Spinal cord (tissue), 10 donors: ENCODE measurements at places on chromosomes 11 and 22. TPM values are rescaled to one million over a fixed set of nuclear protein-coding genes. Genes with fewer than 3 reads are reported as not detected.

Gene TRIM48
- not detected for total RNA-seq

Gene PANX3
- 0.11 TPM for total RNA-seq

Gene SCGB1A1
- not detected for total RNA-seq

Gene RIMBP3C
- total RNA-seq, result 0.39 TPM

Gene NXPE1
- total RNA-seq, result not detected

Gene KDM4D
- total RNA-seq, result 2.3 TPM

Gene SLC22A6
- total RNA-seq, result 25.0 TPM

Gene APOA4
- not detected for total RNA-seq

Gene MAJIN
- total RNA-seq, result not detected

Gene KRTAP5-5
- not detected for total RNA-seq

Gene OR8G5
- not detected for total RNA-seq

- no peak for DNase-seq
These were observed 79.9 kb upstream of the RAB1B start for GRCh38 chr11:66188580-66188979.

DNA sequence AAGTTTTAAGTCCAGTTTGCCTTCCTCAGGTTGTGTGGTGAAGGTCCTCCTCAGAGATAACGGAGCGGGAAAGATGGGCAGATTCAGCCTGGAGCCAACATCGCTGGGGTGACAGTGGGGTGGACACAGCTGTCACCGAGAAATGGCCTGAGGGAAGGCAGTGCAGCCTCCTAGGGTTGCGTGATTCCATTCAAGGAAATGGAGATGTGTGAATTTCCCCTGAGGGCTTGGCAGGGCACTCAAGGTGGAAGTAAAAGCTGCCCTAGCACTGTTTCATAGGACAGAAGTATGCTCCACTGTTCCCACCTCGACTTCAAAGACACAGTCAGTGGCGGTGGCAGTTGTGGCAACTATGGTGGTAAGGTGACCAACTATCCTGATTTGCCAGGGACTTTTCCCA, 15.4 kb upstream of the CAT start:
- no peak for DNase-seq

GRCh38 chr22:22843848-22844247, 43.8 kb upstream of the IGLL5 start:
- DNase-seq, result no peak

DNA sequence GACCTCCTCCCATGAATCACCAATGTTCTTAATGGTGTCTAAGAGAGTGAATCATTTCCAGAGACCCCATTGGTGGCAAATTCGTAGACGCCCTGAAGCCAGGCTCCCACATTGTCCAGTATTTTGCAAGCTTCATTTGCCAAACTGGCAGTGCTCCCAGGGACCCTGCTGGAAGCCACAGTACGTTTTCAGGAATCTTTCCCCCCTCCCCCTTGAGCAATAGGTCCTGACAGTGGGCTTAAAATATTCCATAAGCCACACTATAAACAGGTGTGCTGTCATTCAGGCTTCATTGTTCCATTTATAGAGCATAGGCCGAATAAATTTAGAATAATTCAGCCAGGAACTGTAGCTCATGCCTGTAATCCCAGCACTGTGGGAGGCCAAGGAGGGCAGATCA, 125.3 kb downstream of the MORC2 start:
- no peak for DNase-seq

GRCh38 chr22:46542011-46542985, 4.9 kb upstream of the CELSR1 start:
- no peak for DNase-seq

DNA sequence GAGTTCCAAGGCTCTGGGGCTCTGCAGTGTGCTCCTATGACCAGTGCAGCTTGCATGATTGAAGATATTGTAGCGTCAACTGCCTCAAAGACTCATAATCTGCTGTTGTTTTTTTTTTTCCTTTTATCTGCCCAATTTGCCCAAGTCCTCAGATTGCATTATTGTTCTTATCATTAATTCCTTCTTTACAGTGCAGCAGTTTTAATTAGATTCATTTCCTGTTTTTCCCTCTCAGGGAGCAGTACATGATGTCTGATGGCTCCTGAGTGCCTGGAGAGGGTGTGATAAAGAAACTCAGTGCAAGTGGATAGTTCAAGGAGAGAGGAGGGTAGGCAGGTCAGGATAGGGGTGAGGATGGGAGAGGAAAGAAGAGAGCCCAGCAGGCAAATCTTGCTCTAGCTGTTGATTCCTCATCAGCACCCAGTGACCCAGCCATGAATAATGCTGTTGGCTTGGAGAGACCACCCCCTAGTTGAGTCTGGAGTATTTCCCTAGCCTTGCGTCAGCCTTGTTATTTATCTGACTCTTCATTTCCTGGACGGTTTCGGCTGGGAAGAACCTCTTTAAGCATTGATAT, 219.6 kb upstream of the SESN3 start:
- no peak for DNase-seq

DNA sequence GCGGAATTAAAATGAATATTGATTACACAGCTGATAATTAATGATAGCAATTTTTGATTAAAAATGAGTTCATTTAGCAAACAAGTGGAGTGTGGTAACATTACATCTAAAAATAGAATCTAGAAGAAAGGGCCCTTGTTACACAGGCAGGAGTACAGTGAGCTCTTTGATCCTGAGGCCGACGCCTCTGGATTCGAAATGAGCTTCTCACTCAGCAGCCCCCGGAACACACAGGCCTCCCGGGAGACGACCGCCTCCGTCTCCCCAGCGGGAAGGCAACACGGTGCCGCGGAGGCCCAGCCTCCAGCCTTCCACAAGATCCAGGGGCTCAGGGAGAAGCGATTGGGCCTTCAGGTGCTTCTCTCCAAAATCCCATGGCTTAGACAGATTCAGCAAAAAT, 379.1 kb downstream of the BRD1 start:
- DNase-seq, result no peak

GRCh38 chr22:47552541-47553205, 790.2 kb downstream of the TBC1D22A start:
- no peak for DNase-seq

DNA sequence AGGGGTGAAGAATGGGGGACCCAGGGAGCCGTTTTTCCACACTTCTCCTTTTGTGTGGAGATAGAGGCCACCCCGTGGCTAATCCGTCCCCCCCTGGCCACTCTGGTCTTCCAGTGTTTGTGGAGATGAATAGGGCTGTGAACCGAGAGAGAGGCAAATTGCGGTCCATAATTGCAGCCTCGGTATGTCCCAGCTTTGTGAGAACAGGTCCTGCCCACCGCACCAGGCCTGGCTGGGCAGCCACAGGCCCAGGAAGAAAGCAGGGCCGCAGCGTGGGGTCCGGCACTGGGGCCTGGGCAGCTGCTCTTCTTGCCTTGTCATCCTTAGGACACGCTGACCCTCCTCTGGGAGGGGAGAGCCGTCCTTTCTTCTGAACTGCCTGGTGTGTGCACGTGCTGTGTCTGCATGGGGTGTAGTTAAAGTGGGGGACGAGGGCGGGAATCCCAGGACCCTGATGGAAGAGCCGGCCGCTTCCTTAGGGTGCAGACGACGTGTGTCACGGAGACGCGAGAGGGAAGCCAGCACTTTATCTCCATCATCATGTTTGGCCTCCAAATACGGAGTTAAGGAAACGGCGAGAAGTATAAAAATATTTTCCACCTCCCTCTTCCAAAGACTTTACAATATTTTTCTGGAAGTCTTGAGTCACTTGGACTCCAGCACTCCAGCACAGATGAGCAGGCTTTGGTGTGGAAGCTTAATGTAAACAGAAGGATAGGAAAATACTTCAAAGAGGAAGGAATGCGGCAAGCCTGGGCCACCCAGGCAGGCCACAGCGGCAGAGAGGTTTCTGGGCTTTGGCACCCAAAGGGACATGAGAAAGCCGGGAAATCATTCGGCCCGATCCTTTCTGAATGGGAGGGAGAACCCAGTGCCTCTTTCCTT, 1248.4 kb downstream of the BRD1 start:
- no peak for DNase-seq

GRCh38 chr11:14618060-14618459, 25.5 kb upstream of the PDE3B start:
- no peak for DNase-seq

DNA sequence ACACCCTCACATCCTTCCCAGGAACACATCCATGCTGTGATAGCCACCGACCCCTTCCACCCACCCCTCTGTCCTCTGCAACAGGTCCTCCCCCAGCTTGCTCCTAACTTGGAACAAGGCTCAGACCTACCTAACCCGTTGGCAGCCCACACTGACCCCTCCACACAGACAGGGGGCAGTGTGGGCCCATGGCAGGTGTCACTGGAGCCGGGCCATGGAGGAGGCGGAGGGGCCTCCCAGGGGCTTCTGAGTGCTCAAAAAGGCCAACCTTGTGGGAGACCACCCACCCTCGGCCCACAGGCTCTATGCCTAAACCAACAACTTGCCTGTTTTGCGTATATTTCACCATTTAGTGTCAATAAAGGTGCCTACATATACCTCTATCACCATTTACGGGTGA, 57.0 kb downstream of the CERK start:
- no peak for DNase-seq

DNA sequence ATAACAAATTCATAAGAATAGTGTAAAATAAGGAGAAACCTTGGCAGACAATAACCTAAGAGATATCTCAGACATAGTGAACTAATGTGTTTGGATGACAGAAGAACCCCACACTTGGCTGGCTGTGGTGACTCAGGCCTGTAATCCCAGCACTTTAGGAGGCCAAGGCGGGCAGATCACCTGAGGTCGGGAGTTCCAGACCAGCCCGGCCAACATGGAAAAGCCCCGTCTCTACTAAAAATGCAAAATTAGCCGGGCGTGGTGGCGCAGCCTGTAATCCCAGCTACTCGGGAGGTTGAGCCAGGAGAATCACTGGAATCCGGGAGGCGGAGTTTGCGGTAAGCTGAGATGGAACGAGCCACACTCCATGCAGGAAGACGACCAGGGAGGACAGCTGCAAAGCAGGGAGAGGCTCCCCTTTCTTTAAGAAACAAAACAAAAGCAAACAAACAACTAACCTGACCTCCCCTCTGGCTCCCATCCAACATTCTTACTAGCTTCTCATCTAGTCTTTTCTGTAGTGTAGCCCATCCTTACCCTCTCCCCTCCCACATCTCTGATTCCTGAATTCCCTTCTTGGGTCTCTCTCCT, 84.2 kb downstream of the ZNF280B start:
- no peak for DNase-seq

DNA sequence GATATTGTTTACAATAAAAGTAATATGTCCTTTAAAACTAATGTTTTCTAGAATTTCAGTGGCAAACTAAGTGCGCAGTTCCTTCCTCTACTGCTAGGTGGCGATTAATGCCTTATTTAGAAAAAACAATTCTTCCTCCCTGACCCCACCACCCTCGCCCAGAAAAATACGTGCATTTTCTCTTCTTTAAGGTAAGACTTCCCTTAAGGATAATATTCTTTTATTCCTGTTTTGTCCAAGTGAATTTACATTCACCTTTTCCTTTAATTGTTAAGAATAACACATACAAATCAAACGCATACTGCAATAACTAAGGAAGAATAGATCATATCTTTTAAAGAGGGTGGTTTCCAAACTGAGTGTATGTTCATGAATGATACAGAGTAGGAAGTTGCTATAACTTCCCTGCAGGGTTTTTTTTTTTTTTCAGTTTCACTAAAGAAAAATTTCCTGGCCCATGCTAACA, 17.0 kb upstream of the PSMA1 start:
- DNase-seq, result no peak
